ENCODE measurements at places on chromosomes 1 and 21.

- no peak for DNase-seq
These were observed 47.0 kb downstream of the NEK2 start for GRCh38 chr1:211628417-211628816.

DNA sequence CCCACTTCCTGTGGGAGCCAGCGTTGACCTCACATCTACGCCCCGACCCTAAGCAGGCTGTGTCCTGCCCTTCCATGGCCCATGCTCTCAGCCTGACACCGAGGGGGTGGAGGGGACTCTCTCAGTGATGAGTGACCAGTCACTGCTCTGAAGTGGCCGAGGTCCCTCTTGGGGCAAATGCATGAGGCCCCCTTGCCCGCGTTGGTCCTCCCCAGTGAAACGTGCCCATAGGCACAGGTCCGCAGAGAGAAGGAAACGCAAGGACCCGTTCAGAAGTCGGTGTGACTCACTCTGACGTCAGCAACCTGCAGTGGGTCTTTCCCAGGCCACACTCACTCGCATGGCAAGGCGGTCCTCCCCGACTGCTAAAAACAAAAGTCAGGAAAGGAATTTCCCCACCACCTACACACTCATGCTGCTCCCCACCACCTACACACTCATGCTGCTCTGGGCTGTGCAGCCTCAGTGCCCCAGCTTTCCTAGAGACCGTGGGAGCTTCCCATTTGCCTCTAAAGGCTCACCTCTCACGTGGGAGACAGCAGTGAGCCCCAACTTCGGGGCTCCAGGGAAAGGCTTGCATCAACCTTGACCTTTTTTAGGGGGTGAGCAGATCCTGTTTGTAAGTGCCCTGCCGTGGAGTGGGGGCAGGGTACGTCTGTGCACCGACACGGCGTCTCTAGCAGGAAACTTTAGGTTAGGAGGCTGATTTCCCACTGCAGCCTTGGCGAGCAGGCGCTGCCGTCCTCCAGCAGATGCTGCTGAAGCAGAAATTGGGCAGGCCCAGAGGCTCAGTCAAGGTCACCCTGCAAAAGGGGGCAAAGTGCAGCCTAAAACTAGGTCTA is 11.4 kb downstream of the UBASH3A start:
- DNase-seq = peak; percentile 20

GRCh38 chr1:84181350-84182005 is 37.4 kb downstream of the PRKACB start:
- DNase-seq = no peak

- DNase-seq = no peak
These were observed 523.2 kb downstream of the MATN1 start for GRCh38 chr1:30200161-30200560.

DNA sequence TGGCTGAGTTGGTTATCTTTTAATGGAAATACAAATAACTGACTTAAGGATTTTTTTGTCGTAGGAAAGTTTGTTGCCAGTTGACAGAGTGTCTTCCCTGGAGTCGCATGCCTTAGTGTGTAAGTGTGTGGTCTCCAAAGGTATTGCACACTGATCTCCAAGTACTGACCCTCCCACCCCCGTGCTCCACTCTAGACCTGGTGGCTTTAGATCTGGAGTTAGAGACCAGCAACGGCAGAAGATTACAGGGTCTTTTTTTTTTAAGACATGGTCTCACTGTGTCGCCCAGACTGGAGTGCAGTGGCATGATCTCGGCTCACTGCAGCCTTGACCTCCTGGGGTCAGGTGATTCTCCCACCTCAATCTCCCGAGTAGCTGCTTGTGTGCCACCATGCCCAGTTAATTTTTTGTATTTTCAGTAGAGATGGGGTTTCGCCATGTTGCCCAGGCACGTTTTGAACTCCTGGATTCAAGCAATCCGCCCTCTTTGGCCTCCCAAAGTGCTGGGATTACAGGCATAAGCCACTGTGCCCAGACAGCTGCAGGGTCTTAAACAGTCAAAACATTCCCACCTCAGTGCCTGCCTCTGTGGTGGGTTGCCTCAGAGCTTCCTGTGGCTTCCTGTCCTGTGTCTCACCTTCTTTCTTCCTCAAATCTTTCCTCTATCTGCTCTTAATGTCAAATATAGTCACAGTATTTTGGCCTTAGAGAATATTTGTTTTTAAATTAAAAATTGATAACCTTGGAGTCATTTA is 6.9 kb downstream of the TRAPPC10 start:
- no peak for DNase-seq

DNA sequence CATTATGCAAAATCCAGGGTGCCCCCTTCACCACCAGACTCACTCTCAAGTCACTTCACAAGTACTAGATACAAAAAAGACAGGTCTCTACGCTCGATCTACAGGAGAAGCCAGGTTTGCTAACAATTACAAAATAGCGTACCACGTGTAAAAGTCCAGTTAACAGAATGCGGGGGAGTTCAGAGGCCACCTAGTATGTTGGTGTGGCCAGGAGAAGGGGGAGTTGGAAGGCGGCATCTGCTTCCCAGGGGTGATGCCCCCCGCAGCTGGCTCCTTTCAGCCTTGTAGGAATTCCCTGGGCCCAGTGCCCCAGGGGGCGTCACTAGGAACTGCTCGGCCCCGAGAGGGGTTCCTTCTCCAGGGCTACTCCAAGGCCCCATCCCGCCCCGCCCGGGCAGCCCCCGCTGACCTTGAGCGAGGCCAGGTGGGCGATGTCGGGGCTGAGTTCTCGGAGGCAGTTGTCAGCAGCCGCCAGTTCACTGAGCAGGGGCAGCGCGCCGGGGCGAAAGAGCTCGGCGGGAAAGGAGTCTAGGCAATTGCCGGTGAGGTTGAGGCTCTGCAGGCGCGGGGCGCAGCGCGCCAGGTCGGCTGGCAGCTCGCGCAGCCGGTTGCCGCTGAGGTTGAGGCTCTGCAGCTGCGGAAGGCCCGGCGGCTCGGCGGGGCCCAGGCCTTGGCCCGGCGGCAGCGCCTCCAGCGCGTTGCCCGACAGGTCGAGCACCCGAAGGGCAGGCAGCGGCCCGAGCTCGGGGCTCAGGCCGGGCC is 664 bp downstream of the LRRC47 start:
- DNase-seq = no peak

All from fibroblast of skin of scalp (primary cell).